ENCODE measurements at places on chromosomes 13 and 19.

DNA sequence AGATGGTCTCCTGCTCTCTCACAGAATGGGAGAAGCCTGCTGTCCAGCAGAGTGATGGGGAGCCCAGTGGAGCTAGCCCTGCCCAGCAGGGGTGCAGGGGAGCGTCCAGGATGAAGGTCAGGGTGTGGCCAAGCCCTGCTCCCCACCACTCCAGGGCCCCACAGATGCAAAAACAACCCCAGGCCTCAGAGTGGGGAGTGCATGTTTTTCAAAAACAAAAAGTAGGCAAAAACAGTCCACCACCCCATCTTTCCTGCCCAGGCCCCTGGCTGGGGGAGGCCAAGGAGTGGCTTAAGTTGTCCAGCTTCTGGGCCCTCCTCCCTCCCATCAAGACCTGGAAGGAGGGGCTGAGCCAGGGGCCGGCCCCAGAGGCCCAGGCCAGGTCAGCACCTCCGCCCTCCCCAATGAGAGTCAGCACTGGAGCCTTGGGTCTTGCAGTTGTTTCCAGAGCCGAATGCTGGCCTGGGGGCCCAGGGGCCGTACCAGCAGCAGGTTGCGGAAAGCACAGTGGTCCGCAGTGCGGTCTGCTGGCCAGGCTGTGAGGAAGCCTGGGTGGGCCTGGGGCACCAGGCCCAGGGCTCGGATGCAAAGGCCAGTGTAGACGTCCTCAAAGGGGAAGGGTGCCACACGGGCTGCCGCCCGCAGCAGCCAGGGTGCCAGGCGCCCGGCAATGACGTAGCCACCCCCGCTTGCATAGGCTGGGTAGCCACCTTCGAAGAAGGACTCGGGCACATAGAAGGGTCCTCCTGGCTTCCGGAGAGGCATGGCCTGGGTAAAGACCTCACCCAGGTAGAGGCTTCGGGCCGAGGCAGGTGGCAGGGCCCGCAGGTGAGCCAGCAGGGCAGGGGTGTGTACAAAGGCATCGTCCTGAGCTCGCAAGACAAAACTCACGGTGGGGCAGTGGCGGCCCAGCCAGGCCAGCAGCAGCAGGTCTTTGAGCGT is 1.7 kb downstream of the B3GNT8 start:
- no peak for DNase-seq

DNA sequence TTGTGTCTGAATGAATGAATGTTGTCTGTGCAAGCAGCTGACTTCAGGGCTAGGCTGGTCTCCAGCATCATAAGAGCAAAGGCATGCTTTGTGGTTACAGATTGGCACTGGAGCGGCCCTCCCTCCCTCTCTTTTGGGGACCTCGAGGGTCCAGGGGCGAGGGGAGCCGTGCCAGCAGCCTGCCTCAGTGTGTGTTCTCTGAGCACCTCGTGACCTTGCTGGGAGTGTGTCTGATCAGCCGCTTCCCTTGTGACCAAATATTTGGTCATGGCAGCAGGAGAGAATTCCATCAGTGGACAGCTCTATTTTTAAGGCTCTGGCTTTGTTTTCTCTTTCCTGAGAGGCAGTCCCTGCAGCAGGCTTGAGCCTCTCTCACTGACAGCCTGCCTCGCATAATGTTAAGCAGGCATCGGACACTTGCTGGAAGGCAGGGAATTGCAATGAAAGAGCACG is 329.7 kb downstream of the UQCRFS1 start:
- no peak for DNase-seq

GRCh38 chr13:41488124-41488523 is 30.8 kb downstream of the RGCC start:
- no peak for DNase-seq

GRCh38 chr19:19670070-19670551 is 1.5 kb downstream of the ZNF101 start:
- DNase-seq, result no peak

DNA sequence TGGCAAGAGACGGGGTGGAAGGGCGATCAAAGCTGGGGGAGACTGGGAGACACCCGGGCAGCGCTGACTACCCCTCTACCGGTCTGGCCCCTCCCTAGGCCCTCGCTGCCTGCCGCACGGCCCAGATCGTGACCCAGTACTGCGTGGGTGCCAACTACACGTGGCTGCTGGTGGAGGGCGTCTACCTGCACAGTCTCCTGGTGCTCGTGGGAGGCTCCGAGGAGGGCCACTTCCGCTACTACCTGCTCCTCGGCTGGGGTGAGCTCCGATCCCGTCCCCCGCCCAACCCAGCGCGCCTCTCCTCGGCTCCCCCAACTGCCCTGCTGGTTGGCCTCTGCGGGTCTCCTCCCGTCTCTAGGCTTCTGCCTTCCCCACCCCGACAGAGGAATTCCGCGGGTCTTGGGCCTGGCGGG is 8.8 kb downstream of the GIPR start:
- no peak for DNase-seq

DNA sequence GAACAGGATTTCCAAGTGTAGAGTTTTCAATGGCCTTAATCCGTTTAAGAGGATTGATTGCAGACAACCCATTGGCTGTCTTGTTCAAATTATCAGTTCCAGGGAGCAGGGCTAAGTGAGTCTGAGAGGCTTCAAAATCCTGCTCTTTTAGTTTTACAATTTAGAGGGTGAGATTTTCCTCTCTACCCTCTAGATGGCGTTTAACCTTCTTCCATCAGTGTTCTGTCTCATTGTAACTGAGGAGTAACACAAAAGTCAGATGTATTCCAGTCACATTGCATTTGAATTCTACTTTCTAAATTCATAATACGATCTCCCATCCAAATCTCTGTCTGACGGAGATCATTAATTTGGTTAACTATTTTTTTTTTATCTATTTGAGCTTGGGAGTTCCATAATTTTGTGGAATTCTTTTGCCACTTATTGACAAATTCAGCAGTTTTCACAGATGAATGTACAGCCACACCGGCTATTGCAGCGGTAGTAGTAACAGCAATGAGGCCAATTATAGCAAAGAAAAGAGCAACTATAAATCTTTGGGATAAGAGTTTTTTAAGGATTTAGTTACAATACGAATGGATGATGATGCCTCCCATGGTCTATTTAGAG is 7.8 kb upstream of the C19orf84 start:
- DNase-seq, result no peak

GRCh38 chr13:111978546-111978945 is 88.4 kb upstream of the SOX1 start:
- DNase-seq, result no peak

DNA sequence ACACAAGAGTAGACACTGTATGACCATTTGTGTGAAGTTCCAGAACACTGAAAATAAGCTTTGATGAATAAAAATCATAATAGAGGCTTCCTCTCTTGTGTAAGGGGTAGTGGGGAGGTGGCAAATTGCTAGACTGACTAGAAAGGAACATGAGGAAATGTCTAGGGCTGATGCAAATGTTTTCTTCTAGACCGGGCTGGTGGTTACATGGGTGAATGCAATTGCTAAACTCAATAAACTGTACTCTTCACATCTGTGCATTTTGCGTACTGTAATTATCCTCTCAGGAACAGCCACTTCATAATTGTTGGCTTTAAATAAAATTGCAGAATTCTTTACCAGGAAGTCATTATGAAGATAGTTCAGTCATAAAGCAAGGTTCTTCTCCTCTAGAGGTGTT is 5.2 kb upstream of the KBTBD7 start:
- no peak for DNase-seq

DNA sequence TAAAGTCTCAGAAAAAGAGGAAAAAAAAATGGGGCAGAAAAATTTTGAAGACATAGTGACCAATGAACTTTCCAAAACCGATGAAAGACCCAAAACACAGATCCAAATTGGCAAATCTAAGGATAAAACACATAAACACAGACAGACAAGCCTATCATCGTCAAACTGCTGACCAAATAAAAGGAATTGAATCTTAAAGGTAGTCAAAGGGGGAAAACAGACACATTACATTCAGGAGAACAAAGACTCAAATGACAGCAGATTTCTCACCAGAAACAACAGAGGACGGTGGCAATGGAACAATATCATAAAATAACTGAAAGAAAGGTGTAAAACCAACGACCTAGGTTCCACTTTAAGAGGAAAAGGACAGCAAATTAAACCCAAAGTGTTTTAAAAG is 10.2 kb downstream of the RBM26 start:
- DNase-seq, result no peak

- DNase-seq, result no peak
Observed at GRCh38 chr13:91291078-91291477, 56.4 kb upstream of the MIR17HG start.

DNA sequence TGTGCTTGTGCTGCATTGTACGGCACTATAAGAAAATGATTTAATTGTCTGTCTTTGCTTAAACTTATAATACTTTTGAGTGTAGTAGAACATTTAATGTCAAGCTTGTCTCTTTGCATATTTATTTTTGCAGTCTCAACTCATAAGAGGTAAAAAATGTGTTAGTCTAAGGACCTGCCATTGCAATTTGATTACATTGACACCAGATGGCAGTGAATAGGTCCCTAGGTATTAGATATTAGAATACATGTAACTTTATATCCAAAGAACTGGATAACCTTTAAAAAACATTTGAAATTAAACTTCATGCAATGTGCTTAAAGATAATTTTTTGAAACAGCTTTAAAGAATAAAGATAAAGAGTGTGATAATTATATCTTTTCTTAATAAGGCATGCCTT is 1421.3 kb downstream of the OLFM4 start:
- no peak for DNase-seq

DNA sequence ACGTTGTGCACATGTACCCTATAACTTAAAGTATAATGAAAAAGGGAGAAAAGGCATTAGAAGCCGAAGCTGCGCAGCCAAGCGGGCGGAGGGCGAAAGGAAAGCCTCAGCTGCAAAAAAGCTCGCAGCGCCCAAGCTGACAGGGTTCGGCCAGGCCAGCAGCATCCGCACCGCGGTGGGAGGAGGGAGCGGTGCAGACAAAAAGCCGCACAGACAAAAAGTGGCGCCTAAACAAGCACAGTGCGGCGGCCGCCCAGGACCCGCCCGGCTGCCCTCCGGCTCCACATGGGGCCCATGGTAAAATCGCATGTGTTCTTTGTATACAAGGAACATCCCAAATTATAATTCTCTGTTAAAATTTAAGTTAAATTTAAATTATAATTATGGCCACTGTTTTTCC is 42.4 kb downstream of the PSG3 start:
- no peak for DNase-seq

DNA sequence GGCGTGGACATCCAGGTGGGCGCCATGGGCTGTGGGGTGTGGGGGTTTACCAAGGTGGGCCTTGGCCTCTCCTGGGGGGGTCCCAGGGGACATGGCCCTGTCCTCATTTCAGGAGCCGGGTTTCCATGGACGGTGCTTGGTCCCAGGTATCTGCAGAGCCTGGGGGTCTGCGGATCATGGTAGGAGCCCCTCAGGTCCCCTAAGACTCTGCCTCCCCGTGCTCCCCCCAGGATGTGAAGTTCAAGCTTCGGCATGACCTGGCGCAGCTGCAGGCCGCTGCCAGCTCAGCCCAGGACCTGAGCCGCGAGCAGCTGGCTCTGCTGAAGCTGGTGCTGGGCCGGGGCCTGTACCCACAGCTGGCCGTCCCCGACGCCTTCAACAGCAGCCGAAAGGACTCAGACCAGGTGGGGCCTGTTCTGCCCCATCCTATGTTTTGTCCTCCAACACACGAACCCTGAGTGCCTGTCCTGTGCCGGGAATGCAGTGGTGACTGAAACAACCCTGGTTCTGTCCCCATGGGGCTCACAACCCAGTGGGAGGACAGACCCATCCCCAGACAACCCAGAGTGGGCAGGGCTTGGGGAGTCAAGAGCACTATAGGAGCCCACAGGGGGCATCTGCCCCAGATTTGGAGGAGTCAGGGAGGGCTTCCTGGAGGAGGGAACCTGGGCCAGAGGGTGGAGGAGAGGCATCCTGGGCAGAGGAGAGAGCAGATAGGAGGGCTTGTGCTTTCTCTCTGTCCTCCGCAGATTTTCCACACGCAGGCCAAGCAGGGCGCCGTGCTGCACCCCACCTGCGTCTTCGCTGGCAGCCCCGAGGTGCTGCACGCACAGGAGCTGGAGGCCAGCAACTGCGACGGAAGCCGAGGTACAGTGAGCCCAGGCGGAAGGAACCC is 26.8 kb downstream of the DHX34 start:
- DNase-seq, result no peak

DNA sequence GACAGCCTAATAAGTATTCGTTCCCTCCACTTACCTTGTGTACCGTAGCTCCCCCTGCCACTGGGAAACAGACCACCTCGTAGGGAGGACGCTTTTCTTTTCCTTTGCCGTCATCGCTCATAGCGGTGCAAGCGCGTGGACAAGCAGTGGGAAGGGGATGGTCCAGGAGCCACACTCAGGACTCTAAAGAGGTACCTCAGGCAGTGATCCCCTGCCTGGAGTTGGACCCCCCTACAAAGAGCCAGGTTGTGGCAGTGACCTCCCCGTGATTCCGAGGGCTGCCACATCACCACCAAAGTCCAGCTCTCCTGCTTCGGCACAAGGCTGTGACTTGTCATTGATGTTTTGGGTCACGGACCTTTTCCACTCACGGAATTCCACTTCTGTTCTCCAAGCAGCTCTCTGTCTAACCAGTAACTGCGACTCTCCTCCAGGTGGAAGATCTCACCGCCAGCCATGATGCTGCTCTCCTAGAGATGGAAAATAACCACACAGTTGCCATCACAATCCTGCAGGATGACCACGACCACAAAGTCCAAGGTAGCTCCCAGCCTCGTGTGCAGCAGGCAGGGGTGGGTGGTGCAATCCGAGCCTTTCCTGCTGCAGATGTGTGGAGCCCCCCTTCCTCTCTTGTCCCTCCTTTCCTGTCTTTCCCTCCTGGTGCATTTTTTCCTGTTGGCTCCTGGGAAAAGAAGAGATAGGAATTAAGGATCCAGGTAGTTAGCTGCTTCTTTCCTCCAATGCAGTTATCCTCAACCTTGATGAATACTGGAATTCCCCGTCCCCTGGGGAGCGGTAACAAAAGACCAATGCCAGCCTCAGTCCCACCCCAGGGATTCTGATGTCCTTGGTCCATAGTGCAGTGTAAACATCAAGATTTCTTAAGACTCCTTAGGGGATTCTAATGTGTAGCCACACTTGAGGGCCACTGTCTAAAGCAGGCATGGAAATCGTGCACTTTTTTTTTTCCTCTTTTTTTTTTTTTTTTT is 107.7 kb downstream of the SLC7A1 start:
- no peak for DNase-seq

DNA sequence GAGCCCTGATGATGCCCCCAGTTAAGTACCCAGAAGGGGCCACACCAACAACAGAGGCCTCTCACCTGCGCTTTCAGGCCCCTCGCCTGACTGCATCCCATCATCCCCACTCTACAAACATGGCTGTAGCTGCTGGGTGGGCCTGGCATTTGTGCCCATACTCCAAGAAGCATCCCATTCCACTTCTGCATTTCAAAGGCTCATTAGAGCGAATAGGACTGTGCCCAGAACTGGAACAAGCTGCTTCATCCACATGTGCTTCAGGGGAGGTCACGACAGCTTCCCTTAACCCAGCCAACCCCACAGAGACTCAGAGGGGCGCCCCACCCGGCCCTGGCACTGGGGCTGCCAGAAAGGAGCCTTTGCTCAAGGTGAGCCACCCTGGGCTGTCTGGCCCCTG is 156.9 kb downstream of the SIPA1L3 start:
- no peak for DNase-seq
